Myometrial cell (primary cell): ENCODE measurements at places on chromosomes 13 and 19. TPM values are rescaled to one million over a fixed set of nuclear protein-coding genes. Genes with fewer than 3 reads are reported as not detected.

The WDR87 gene
- total RNA-seq: not detected in 2 replicates

The VSTM2B gene
- total RNA-seq: not detected in 2 replicates

The CYP2S1 gene
- under 0.01 and 1.2 TPM in 2 replicates for total RNA-seq

The MTUS2 gene
- total RNA-seq: not detected in 2 replicates

The FGF9 gene
- total RNA-seq: not detected in 2 replicates
